Bronchial epithelial cell (primary cell): ENCODE measurements at places on chromosomes 2 and 18. TPM values are rescaled to one million over a fixed set of nuclear protein-coding genes. Genes with fewer than 3 reads are reported as not detected.

- DNase-seq: peak; percentile 43
Observed at GRCh38 chr2:68791914-68792313, 57.3 kb downstream of the ARHGAP25 start.

DNA sequence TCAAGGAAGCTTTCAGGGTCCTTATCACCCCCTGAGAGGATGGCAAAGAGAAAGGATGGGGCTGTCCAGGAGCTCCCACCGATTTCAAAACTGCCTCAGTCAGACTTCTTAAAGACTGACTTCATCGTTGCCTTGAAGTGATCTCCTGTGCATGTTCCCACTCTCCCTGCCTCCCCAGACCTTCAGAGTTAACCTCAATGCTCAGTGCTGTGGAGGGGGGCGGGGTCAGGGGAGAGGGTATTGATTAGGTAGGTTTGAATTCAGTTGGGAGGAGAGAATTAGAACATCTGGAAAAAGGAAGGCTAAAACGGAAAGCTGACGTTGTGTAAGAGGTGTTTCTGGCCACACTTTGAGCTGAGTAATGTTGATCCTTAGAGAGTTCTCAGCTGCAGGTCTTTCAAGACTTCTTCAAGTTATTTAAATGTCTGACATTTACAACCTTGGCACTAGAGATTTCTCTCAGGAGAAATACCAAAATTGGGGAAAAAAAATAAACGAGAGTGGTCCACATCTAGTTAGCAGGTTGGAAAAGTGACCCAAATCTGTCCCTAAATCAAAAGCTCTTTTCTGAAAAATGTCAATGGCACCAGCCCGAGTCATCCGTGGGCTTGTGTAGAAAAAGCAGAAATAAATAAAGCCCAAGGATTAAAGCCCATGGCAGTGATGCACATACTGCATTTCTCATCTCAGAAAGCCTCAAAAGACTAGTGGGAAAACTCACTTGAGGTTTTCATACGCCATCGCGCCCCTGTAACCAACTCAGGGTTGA lies 134.7 kb upstream of the EPAS1 start:
- DNase-seq: no peak

RND3 gene
- 217 and 260 TPM in 2 replicates for total RNA-seq

DSEL gene
- 2.4 and 3.3 TPM in 2 replicates for total RNA-seq

GAREM1 gene
- 10.0 and 14.1 TPM in 2 replicates for total RNA-seq

GRCh38 chr2:171726847-171727450 lies 39.7 kb downstream of the DYNC1I2 start:
- DNase-seq: no peak

DNA sequence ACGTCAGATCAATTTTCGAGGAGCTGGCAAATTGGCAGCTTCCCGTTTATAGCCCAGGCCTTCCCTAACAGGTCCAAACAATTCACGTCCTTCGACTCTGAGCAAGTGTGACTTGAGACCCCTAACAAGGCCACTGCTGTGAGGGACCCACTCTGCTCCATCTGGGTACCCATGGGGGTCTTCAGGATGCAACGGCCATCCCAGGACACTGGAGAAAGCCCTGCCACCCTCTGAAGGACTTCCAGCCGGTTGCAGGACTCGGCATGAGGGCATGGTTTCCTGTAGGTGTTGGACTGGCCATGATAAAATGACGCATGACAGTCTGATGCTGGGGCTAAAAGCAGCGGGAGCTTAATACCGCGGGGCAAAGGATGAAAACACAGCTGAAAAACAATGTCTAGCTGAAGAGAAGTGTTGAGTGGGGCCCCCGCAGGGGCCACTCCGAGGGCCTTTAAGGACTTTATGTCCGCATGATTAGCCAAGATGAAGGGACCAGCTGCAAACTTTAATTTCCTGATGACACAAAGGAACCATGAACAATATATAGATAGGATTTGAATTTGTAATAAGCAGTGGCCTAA lies 113.3 kb upstream of the ZNF521 start:
- no peak for DNase-seq

DNA sequence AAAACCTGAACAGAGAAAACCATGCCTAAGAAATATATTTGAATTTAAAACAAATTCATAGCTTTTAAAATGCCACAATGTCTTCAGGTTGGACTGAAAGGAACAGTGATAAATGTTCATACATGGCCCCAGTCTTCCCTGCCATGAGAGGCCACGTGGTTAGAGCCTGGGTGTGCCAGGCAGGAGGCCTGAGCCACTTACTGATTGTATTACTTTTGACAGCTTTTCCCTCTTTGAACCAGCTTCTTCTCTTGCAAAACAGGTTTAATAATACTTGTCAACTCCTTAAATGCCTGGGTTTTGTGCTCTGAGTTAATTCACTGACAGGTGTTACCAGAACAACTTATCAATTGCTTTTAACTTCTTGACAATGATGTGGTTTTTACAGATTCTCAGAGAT lies 27.0 kb downstream of the RBKS start:
- no peak for DNase-seq

DNA sequence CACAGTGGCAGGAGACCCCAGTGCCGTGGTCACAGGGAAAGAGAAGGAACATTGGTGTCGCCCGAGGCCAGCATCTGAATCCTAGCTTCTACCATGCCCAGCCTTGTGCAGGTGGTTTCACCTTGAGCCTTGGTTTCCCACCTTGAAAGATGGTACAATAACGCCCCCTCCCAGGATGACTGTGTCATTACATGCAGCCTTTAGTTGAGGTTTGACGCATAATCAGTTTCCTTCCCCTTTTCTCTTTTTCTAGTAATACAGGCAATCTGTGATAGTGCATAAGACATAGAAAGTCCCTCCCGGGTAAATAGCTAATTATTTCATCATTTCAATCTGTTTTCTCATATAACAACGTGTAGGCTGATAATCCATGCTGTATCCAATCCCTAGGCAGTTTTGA lies 29.8 kb upstream of the ZNF407 start:
- no peak for DNase-seq

POTEE gene
- total RNA-seq: not detected in 2 replicates

NFATC1 gene
- 0.53 and 1.7 TPM in 2 replicates for total RNA-seq

DNA sequence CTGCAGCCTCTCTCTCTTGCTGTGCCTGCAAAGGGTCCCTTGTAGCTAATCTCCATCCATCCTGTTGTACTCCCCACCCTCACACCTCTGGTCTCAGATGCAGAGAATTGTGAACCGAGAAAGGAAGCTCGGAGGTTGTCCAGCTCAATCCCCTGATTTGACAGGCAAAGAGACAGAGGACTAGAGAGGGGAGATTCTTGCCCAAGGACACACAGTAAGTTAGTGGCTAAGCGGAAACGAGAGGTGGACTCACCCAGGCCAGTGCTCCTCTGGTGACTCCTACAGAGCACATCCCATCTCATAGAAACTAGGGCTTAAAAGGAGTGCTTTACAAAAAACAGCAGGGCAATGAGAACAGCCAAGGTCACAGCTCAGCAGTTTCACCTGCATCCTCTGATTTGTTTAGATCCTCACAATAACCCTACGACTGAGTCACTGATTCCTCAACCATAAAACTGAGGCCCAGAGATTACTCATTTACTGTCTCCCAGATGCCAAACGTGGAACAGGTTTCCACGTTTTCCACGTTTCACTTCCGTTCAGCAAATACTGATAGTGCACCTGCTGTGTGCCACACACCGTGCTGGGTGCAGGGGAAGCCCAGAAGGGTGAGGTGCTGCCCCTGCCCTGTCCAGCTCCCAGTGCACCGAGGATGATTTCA lies 22.1 kb downstream of the EHD3 start:
- DNase-seq: peak; percentile 35

GRCh38 chr2:113791697-113792590 lies 35.5 kb upstream of the SLC35F5 start:
- peak; percentile 53 for DNase-seq

C1QL2 gene
- total RNA-seq: not detected in 2 replicates

TXNDC2 gene
- total RNA-seq: under 0.01 TPM in 1 of 2 replicates, not detected in the other

- DNase-seq: no peak
Observed at GRCh38 chr2:101854877-101855276, 136.9 kb upstream of the IL1R2 start.

GRCh38 chr2:224146356-224147160 lies 107.5 kb upstream of the SERPINE2 start:
- no peak for DNase-seq

TLX2 gene
- not detected in 2 replicates for total RNA-seq

TUBB8B gene
- total RNA-seq: not detected in 2 replicates

GRCh38 chr2:156334496-156335478 lies 2.3 kb upstream of the NR4A2 start:
- peak; percentile 76 for DNase-seq
